Calu3 (cell line): ENCODE measurements at places on chromosomes 11 and 22. TPM values are rescaled to one million over a fixed set of nuclear protein-coding genes. Genes with fewer than 3 reads are reported as not detected.
A peak's percentile ranks its signal among the peaks of the same experiment; 100 is the strongest.

The NPAS4 gene
- total RNA-seq = not detected in 2 replicates

The SUSD2 gene
- total RNA-seq = 2.5 and 3.1 TPM in 2 replicates

The EXPH5 gene
- total RNA-seq = 14.0 and 17.0 TPM in 2 replicates

The TRIM48 gene
- total RNA-seq = not detected in 2 replicates

- peaks cover 22% of the 10 kb centered on the region for H3K36me3 ChIP-seq
- H3K4me3 ChIP-seq = peak overlapping the region; percentile 80
- H3K4me1 ChIP-seq = peaks cover 20% of the 10 kb centered on the region
- H3K27me3 ChIP-seq = no peaks in the 10 kb centered on the region
- DNase-seq = no peak
- H3K27ac ChIP-seq = peak overlapping the region; percentile 9
Observed at GRCh38 chr11:33040033-33040861, 875 bp downstream of the TCP11L1 start.

GRCh38 chr22:46373159-46373558 lies 37.6 kb downstream of the TRMU start:
- H3K4me3 ChIP-seq = no peak overlapping the region
- no peaks in the 10 kb centered on the region for H3K27me3 ChIP-seq
- H3K27ac ChIP-seq = no peak overlapping the region
- peaks cover 82% of the 10 kb centered on the region for H3K4me1 ChIP-seq
- H3K36me3 ChIP-seq = peaks cover 42% of the 10 kb centered on the region

DNA sequence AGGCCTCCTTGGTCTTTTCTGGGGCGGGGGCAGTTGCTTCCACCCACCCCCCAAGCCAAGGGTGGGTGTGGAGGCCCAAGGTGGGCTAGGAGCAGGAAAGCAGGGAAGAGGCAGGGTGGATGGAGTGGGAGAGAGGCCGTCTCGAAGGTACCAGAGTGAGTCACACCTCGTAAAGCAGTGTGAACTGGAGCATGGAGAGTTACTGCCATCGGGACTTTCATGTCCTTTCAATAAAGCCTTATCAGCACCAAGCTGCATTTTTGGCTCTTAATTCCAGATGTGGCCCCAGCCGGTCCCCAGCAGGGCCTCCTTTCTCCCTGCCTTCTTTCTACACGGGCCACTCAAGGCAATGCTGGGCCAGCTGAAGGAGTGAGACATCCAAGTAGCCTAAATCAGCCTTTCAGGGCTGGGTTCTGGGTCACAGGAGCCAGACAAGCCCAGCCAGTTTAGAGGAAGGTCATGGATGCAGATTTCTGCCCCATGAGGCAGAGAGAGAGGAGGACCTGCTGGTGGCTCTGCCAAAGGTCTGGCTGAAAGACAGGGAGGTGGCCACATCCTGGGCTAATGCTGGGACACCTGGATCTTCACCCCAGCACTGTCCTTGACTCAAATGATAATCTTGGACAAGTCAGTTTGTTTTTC lies 59.0 kb upstream of the CD82 start:
- no peaks in the 10 kb centered on the region for H3K4me1 ChIP-seq
- peaks cover 10% of the 10 kb centered on the region for H3K27me3 ChIP-seq
- H3K27ac ChIP-seq = no peak overlapping the region
- no peak for DNase-seq
- H3K4me3 ChIP-seq = no peak overlapping the region
